Fibroblast of skin of right biceps (primary cell): ENCODE measurements at places on chromosomes 1 and 21.

DNA sequence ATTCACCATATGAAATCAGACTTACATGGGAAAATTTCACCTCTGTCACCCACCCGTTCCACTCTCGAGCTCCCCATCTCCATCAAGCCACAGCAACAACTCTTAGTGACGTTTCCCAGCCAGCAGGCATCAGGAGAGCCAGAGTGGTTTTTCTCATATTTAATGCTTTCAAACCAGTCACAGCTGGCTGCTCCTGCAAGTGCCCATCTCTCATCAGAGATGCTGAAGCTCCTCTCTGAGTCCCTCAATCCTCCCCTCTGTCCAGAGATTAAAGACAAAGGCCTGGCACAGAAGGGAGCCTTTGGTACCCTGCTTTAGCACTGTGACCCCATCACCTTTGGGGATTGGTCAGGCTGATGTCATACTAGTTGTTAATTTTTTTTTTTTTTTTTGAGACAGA is 277.3 kb downstream of the DNM3 start:
- no peak for DNase-seq

DNA sequence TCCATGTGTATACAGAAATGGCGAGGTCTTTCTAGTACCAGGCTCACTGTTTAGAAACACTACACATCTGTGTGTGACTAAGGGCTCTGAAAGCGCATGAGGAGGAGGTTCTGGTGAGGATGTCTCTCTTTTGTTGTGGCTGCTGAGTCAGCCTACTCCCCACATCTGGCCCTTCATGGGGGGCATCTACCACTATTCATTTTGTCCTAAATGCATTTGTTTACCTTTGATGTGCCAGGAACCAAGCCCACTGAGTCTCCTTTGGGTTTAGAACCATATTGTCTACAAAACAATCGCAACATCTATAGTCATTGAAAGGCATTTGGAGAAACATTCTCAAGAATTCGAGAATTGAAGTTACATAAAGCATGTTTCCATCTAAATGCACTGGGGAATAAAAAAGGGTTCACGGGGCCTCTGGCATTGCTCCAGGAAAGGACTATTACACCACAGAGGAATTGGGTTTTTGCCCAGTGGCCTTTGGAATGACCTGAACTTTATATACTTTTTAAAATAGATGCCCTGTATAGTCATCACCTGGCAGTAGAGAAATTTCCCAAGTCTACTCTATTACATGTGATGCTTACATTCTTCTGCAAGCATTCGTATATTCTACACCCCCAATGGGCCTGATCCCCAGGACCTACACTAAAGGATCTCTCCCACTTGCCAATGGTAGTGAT is 35.1 kb upstream of the ADORA3 start:
- peak; percentile 79 for DNase-seq

- DNase-seq: no peak
Observed at GRCh38 chr21:39881661-39882060, 14.4 kb downstream of the PCP4 start.

GRCh38 chr1:179440971-179441370 is 75.2 kb downstream of the AXDND1 start:
- no peak for DNase-seq

DNA sequence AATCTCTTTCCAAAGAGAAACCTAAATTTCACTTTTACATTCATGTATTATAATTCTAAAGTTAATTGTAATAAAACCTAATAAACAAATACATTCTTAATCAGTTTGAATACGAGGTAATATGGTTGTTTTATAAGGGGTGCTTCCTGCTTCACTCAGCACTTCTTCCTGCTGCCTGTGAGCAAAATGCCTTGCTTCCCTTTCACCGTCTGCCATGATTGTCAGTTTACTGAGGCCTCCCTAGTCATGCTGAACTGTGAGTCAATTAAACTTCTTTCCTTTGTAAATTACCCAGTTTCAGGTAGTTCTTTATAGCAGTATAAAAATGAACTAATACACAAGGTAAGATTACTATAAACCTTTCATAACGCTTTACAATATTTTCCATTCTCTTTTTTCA is 491.1 kb upstream of the LRRC7 start:
- DNase-seq: no peak

GRCh38 chr21:16535102-16535422 is 805.3 kb downstream of the USP25 start:
- peak; percentile 56 for DNase-seq

DNA sequence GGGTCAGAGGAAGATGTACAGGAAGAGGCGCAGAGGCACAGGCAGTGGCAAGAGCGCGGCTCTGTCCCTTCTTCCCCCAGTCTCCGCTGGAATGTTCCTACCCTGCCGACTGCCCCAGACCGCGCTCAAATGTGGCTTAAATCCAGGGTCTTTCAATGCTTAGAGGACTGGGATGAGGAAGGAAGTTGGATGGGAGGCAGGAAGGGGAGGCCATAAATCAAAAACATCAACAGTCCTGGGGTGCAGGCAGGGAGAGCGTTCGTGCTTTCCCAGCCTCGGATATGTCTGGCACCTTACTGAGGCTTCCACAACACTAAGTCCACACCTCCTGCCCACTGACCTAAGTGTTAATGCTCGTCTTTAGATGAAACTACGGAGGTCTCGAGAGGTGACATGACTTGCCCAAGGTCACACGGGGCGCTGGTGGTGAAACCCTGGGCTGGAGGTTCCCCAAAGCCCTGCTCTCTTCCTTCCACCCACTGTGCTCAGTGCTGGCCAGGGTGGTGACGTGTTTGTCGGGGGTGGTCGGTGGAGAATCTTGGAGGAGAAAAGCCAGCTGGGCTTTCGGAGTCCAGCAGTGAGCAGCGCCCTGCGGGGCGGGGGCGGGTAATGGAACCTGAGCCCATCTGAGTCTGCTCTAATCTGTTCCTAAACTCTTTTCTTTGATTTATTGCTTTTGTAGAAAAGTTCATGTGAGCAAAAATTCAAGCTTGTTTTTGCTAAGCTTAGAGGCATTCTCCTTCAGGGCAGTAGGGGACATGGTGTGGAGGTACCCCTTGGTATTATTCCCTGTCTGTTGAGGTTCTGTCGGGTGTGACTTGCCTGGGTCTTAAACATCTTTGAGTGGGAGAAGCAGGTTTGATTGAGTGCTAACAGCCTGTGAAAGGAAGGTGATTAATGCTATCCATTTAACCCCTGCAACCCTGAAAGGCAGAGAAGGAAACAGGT is 708 bp downstream of the CDA start:
- DNase-seq: peak; percentile 75

DNA sequence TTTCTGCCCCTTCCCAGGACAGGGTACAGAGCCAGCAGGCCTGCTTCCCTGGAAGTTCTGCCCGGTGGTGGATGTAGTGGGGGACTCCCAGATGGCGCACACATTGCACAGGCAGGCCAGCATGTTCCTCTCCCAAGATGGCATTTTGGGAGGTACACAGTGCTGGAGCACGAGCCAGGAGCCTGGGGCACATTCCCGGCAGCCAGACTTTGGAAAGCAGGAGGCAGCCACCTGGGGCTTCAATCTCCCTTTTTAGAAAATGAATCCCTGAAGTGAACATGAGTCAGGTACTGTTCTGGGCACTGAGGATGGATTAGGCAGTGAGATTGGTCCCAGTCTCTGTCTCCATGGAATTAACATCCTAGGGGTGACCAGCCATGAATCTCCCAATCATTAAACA is 56.9 kb downstream of the RUNX1 start:
- DNase-seq: no peak

DNA sequence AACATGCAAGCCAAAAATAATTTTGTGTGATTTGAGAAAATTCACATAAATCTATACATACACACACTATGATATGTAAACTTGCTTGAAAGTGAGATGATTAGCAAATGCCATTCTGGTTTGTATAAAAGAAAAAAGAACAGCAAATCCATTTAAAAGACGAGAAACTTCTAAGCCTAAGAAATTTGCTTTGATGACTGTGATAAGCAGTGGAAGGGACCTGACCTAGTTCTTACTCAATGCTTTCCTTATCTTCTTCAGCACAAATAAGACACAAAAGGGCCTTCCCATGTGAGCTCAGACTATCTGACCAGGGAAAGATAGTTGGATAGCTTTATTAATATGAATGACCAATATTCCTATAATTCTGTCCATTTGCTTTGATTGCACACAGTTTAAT is 25.3 kb upstream of the NMNAT2 start:
- no peak for DNase-seq

- DNase-seq: peak; percentile 51
Observed at GRCh38 chr1:89454845-89455521, 69.6 kb upstream of the LRRC8B start.

GRCh38 chr1:46818591-46818990 is 19.7 kb downstream of the CYP4B1 start:
- DNase-seq: no peak

GRCh38 chr21:42220138-42220701 is 1.3 kb downstream of the ABCG1 start:
- peak; percentile 68 for DNase-seq

- peak; percentile 74 for DNase-seq
Observed at GRCh38 chr21:20883408-20883800, 114.8 kb upstream of the NCAM2 start.
